ENCODE measurements at places on chromosomes 16 and 17.
A peak's percentile ranks its signal among the peaks of the same experiment; 100 is the strongest.

GRCh38 chr17:54426296-54426886, 474.3 kb upstream of the TOM1L1 start:
- no peak for DNase-seq

DNA sequence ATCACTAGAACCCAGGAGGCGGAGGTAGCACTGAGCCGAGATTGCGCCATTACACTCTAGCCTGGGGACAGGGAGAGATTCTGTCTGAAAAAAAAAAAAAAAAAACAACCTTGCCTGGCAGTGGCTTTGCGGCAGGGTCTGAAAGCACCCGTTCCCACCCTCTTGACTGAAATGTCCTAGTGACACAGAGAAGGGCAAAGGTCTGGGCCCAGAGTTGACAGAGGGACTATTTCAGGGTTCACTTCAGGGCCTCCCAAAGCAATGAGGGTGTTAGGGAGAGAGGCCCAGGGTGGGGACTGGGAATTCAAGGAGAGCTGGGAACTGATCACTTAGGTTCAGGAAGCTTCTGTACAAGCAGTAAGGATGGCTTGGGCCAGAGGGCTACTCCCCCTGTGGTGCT, 13.8 kb upstream of the CDRT15L2 start:
- no peak for DNase-seq

- no peak for DNase-seq
These were observed 484.1 kb upstream of the SALL1 start for GRCh38 chr16:51635181-51635580.

- no peak for DNase-seq
These were observed 7.9 kb downstream of the SMCR8 start for GRCh38 chr17:18323007-18323406.

- no peak for DNase-seq
These were observed 138.0 kb downstream of the NLK start for GRCh38 chr17:28180449-28180848.

DNA sequence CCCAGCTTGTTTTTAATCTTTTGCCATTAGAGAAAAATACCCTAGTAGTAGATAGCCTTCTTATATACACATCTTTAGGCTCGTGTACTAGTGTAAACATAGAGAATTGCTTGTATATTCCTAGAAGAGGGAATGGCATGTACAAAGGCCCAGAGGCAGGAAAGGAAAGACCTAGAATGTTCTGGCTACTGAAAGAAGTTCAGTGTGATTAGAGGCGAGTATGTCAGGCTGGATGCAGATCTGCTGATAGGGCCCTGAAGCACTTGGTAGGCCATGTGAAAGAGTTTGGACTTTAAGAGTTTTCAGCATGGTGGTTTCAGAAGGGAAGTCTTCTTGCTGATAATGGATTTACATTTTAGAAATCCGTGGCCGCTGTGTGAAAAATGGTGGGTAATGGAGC, 17.4 kb downstream of the CTCF start:
- DNase-seq: no peak

- no peak for DNase-seq
These were observed 212.9 kb downstream of the CNTNAP4 start for GRCh38 chr16:76490036-76490639.

DNA sequence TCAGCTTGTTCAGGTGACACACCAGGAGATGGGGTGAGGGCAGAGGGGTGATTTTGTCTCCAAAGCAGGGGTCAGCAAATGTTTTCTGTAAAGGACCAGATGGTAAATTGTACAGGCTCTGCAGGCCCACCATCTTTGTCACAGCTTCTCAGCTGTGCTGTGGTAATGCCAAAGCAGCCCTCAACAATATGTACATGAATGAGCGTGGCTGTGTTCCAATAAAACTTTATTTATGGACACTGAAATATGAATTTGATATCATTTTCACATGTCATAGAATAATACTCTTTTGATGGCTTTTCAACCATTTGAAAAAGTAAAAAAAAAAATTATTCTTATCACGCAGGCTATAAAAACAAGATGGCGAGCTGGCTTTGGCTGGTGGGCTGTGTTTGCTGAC, 206.4 kb upstream of the RPL38 start:
- no peak for DNase-seq

- no peak for DNase-seq
These were observed 583 bp upstream of the ZNF747 start for GRCh38 chr16:30535106-30535776.

DNA sequence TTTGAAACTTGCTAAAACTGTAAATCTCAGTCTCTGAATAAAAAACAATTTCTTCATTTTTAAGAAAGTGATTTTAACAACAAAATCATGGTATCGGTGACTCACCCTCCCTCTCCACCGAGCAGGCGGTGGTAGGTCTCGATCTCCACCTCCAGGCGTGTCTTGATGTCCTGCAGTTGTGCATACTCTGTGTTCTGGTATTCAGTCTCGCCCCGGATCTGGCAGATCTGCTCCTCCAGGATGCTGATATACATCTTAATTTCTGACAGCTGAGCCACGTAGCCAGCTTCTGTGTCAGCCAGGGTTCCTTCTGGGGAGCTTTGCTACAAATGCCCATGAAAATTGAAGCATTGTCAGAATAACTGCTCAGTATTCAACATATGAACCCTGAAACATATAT, 15.4 kb upstream of the KRT24 start:
- no peak for DNase-seq

DNA sequence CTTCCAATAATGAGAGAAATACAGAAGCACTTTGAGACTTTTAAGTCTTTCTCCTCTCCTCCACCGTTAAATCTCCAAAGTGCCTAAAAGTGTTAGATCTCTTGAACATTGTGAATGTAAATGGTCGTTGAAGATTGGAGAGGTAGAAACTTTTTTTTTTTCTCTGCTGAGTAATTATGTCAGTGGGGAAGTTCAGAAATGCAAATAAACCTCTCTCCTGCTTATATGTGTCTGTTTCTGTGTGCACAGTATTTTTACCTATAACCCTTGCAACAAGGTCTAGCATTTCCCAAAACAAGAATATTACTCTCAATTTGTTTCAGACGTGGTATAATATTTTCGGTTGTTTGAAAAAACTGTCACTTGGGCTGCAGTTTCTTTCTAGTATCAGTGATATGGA, 833.6 kb upstream of the CDH8 start:
- no peak for DNase-seq

DNA sequence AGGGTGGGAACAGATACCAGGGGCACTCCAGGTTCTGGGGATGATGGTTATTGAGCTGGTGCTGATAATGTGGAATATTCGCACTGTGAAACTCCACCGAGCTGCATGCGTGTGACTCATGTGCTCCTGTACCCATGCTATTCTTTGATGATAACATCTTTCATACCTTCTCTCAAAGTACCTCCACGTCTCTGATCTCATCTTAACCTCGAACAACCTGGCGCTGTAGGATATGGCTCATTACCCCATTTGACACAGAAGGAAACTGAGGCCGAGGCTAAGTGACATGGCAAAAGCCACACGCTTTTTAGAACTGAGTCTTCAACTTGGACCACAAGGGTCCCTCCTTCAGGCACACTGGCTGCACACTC, 30.2 kb upstream of the MRPS23 start:
- no peak for DNase-seq

- no peak for DNase-seq
These were observed 643.5 kb downstream of the CDH11 start for GRCh38 chr16:64478252-64478906.

DNA sequence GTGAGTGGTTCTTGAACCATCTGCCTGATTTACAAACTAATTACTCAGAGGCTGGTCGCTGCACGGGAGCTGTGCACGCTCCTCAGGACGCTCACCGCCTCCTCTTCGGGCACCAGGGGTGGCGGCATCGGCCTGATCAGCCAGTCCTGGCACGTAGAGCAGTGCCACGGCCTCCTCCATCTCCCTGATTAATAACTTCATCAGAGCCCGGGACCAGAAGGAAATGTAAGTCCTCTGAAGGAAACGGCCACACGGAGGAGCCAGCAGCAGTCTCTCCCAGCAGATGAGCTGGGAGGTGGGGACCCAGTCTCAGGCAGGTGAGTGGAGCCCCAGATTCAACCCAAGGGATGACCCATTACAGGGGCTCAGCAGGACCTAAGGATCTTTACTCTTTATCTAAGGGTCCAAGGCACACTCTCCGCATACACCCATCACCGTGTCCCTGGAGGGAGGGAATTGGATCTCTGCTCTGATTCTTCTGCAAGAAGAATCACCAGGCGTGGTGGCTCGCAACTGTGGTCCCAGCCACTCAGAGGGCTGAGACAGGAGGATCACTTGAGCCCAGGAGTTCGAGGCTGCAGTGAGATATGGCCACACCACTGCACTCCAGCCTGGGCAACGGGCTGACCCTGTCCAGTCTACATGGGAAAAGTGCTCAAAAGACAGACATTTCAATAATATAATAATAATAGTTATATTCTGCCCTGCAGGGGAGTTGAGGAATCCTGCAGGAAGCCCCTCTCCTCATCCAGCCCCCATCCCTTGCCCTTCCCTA, 366.5 kb downstream of the SEC14L1 start:
- no peak for DNase-seq

DNA sequence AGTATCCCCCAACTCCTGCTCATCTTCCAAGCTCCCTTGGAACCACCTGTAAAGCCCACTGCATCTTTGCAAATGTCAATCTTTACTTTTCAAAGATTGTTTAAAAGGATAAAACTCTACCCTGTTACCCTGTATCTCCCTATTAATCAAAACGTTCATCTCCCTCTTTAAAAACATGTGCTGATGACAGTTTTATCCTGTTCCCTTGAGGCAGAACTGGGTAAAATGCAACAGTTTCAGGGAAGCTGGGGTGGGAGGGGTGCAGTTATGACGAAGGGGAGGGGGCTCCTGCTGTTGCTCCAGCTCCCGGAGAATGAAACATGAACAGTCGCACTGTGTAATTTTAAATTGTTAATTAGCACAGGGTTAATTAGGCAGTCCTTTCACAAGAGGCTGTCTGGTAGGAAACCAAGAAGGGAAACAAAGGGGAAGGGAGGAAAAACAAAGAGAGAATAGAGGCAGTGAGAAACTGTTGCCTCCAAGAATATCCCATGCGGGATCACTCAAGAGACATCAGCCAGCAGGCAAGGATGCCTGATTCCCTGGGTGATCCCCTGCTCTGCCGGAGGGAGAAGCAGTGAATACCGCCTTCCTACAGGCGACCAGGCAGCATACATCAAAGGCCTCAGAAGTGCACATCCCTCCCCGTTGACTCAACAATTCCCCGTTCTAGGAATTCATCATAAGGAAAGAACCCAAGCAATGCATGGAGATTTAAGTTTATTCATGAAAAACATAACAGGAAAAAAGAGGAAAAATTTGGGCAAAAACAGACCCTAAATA, 84.2 kb downstream of the ZFHX3 start:
- DNase-seq: no peak

- no peak for DNase-seq
These were observed 51.0 kb upstream of the TOX3 start for GRCh38 chr16:52597772-52598483.

GRCh38 chr16:19488213-19488640, 33.7 kb downstream of the GDE1 start:
- no peak for DNase-seq

DNA sequence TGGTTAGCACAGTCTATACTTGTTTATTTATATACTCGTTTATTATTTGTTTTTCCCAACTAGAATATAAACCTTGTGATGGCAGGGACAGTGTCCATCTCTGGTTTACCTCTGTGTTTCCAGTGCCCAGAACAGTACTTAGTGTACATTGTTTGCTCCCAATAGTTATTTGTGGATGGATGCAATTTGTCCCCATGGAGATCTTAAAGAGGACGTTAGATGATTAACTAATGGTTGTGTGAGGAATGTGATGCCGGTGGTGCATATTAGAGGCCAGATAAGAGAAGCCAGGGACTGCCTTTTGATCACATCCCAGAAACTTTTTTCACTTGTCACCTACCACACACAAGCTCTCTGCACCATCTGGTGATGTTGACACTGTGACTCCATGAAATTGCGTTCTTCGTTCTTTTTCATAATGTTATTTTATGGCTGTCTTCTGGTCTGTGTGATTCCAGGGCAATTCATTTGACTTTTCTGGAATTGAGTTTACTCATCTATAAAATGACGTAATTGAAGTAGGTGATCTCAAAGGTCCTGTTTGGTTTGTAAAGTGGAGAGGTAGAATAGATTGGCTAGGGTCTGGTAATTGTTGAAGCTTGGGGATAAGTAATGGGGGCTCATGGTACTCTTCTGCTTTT, 1.2 kb downstream of the COX10 start:
- DNase-seq: no peak

- peak; percentile 79 for DNase-seq
These were observed 27.3 kb upstream of the CBFA2T3 start for GRCh38 chr16:89004209-89004831.

- no peak for DNase-seq
These were observed 18.8 kb downstream of the CDC42EP4 start for GRCh38 chr17:73293031-73293430.

DNA sequence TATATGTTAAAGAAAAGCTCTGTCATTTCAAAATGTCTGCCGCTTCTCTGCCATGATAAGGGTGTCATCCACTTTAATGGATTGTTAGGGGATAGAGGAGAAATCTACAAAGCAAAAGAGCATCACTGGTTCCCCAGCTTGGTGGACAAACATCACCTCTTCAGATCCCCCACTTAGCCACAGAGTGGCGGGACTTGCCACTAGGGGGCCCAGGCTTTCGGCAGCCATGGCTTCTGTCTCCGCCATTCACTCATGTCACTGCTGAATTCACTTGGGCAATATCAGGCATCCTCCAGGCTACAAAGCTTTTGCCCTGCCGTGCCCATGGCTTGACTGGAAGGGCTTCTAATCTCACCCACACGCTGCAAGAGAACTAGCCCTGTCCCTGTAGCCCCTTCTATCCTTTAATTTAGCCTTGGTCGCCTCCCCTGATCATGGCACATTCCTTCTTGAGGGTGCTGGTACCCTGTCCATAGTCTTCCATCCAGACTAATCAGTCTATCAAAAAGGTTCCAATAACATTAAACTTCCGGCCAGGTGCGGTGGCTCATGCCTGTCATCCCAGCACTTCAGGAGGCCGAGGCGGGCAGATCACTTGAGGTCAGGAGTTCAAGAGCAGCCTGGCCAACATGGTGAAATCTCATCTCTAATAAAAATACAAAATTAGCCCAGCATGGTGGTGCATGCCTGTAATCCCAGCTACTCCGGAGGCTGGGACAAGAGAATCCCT, 34.7 kb downstream of the SBK1 start:
- DNase-seq: no peak

DNA sequence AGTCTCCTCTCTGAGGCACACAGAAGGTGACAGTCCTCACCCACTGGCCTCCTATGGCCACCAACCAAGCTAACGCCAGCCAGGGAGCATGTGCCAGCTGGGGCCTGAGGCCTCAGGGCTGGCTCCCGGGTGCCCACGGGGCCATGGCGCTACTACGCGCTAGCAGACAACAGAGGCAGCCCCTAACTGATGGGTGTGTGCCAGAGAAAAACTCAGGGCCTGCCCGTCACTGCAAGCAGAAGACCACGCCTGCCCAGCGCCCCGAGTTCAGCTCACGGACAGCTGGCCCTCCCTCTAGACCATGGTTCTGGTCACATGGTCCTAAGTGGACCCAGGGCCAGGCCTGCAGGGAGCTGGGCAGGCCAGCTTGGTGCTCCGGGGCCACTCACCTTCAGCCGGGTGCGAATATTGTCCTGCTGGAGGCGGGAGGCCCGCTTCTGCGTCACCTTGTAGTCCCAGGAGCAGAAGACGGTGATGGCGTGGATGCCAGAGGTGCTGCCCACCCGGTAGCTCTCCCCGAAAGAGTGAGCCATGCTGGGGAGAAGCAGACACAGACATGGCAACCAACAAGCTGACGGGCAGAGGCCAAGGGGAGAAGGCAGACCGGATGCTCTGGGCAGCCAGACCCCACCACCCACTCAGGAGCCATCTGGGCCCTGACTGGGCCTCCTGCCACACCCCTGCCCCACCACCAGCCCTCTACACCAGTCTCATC, 6.2 kb downstream of the TMC6 start:
- DNase-seq: no peak
